ENCODE measurements at places on chromosomes 3 and 15.

- no peak for DNase-seq
Measured at GRCh38 chr15:66646308-66646707, 55.7 kb upstream of the SMAD6 start.

DNA sequence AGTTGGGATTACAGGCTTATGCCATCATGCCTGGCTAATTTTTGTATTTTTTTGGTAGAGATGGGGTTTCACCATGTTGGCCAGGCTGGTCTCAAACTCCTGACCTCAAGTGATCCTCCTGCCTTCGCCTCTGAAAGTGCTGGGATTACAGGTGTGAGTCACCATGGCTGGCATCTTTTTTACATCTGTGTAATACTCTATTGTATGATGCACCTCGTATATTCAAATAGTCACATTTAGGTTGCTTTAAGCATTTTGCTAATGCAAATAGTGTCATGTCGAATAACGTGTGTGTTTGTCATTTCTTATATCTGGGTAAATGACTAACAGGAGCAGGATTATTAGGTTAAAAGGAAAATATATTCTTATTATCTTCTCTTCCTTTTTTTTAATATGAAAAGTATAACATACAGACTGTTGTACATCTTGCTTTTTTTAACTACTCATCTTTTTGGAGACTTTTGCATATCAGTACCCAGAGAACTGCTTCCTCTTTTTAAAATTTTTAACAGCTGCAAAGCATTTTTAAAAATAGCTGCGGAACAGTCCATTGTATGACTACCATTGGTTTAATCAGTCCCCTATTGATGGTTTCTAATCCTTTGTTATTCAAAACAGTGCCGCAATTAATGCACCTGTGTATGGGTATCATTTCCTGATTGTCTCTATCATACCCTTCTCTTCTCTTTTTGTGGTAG lies 13.4 kb downstream of the SCAMP5 start:
- no peak for DNase-seq

GRCh38 chr3:29286478-29287240 lies 5.8 kb downstream of the RBMS3 start:
- no peak for DNase-seq

- DNase-seq: no peak
Measured at GRCh38 chr15:65287520-65287855, 805 bp upstream of the PARP16 start.

- DNase-seq: no peak
Measured at GRCh38 chr3:169104972-169105371, 558.5 kb downstream of the MECOM start.

Measured in BJ (cell line).